Lower lobe of right lung (tissue), 2 donors: ENCODE measurements at places on chromosomes 12 and 14.

DNA sequence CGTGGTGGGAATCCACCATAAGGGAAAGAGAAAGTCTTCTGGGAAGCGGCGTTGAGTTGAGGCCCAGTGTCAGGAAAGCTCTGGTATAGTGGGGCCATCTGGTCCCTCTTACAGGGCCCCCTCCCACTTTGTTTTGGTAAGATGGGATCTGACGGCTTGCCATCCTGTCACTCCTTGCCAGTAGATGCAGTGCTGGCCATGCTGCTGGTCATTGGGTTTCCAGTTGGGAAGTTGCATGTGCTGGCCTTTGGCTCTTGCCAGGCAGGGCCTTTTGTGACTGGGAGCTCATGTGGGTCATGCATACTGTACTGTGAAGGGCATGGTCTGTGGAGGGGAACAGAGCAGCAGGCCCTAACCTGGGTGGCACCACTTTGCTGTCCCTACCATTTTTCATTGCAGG lies 3.8 kb downstream of the TRAF3 start:
- DNase-seq = no peak

GRCh38 chr12:127893895-127894609 lies 372.9 kb upstream of the TMEM132C start:
- DNase-seq = no peak

GRCh38 chr12:47366157-47366556 lies 286.4 kb upstream of the AMIGO2 start:
- no peak for DNase-seq

DNA sequence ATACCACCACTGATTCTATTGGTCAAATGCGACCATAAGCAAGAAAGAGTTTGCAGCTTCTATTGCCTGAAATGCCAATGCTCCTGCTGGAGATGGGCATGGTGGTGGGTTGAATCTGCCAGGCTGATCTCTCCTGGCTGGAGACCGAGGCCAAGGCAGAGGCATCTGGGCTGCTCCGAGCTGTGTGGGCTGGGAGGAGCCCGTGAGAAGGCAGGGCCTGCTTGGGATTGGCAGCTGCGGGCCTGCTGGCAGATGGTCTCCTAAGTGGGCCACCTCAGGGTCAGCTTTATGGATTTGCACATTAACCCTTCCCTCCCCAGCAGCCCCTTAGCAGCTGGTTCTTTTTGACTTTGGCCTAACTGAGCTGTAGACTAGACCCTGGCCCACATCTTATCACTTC lies 25.4 kb downstream of the SRRM4 start:
- DNase-seq = no peak

- peak; percentile 68 for DNase-seq
These were observed 1.0 kb downstream of the CD9 start for GRCh38 chr12:6201213-6201608.

DNA sequence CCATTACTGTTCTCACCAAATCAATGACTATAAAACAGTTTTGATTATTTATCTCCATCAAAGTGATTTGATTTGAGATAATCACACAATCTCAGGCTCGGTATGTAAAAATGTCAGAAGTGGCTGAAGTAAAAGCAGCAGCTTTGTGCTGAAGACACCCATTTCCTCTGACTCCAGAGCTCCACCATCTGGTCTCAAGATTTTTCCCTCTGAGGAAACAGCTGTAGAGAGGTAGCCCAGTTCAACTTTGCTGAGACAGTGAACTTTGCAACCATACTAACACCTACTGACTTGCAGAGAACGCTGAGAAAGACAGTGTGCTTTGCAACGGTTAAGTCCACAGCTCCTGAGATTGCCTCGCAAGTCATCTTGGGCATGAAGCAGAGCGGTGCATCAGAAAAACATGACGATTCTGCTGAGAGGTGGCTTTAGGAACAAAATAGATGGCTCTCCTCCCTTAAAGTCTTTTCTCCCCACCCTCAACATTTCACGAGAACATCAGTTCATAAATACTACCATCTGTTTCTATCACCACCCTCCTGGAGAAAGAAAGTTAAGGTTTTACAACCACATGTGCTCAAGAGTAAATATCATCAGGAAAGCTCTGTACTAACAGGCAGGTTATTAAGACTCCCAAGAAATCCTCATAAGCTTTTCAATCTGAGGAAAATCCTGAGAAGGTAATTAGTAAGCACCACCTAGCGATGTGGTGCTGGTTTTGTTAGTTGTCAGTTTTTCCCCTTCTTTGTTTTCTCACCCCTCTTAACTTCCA lies 34.8 kb downstream of the HIGD1C start:
- no peak for DNase-seq

GRCh38 chr12:288687-289086 lies 26.1 kb upstream of the SLC6A13 start:
- no peak for DNase-seq

- DNase-seq = no peak
These were observed 7.1 kb downstream of the PTHLH start for GRCh38 chr12:27965411-27965810.
